ENCODE measurements at places on chromosomes 2 and 18.

DNA sequence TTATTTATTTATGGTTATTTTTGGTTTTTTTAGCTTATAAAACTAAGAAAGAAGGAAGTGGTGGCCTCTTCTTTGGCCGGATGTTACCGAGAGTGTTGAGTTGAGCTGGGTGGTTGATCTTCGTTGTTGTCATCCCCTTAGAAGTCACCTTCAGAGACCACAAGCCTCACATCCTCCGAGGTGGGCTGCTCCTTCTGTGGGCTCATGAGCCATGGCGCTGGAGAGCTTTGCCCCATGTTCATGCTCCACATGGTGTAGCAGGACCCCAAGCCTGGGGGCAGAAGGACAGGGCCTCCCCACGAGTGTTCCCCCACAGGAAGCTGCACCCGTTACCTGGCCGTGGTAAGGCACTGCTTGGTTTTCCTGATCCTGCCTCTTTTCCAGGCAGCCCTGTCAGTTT, 23.4 kb downstream of the SNTG2 start:
- no peak for DNase-seq

DNA sequence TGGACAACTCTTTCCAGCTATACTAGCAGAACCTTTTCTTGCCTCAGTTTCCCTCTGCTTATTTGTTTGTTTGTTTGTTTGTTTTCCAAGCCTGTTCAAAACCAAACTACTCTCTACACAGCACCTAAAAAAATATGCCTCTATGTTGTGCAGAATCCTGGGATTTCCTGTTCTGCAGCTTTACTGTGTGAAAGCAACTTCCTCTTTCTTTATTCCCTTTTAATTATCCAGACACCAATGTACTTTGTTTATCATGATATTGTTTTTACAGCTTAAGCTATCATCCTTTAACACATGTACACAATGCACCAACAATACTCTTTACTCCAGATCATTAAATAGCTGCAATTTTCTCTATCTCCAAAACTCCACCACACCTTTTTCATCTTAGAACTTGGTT, 259.5 kb downstream of the EPHA4 start:
- DNase-seq: no peak

GRCh38 chr2:66772618-66773017, 337.7 kb downstream of the MEIS1 start:
- DNase-seq: no peak

- no peak for DNase-seq
Measured at GRCh38 chr2:30974092-30974491, 164.1 kb downstream of the GALNT14 start.

DNA sequence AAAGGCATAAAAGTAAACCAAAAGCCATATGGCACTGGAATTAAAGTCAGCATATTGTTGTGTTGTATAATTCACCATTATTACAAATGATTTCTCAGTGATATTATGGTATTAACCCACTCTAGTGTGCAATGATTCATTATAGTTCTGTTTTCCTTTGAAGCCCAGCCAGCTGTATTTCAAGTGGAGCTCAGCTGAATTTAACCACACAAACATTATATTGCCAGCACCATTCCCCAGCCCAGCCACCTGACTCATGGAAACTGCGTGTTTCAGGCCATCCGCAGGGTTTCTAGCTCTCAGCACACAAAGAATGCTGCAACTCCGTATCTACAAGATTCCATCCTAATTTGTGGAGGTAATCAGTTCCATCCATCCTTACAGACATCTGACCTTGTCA, 166.8 kb upstream of the CHAC2 start:
- DNase-seq: no peak

DNA sequence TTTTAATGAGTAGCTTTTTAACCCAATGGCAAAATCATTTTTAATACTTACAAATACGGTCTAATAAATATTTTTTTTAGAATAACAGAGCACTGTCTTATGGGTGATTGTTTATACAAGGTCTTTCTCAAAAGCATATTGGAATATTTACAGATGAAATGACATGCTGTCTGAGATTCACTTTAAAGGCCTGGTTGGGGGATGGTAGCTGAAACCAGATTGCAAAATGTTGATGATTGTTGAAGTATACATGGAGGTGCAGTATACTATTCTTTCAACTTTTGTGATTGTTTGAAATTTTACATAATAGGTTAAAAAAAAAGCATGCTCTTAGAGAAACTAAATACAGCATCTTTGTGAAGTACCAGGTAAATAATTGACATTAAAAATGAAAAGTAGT, 111.2 kb downstream of the FMNL2 start:
- DNase-seq: no peak

- DNase-seq: no peak
Measured at GRCh38 chr2:105184420-105184819, 57.1 kb upstream of the GPR45 start.

DNA sequence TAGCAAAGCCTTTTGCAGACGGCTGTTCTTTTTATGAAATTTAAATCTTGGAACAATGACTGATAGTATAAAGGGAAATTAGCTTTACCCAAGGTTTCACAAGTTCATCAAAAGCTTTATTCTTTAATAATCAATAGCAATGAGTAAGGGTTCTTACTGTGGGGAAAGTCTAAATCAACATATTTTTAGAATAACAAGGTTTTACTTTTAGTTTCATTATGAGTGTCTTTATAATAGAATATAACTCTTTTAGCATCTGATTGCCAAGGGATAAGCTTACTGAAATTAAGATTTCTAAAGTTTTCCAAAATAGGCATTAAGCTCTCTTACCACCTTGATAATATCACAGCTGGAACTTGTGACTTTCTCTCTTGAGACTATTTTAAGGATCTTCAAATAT, 1489.7 kb downstream of the LRP1B start:
- DNase-seq: no peak

All from right forelimb (tissue), 1 donor.